ENCODE measurements at places on chromosomes 7 and 10.

- no peak for DNase-seq
Observed at GRCh38 chr10:112986544-112987190, 36.6 kb downstream of the TCF7L2 start.

GRCh38 chr7:67438198-67438882 lies 441.7 kb downstream of the TYW1 start:
- DNase-seq = no peak

DNA sequence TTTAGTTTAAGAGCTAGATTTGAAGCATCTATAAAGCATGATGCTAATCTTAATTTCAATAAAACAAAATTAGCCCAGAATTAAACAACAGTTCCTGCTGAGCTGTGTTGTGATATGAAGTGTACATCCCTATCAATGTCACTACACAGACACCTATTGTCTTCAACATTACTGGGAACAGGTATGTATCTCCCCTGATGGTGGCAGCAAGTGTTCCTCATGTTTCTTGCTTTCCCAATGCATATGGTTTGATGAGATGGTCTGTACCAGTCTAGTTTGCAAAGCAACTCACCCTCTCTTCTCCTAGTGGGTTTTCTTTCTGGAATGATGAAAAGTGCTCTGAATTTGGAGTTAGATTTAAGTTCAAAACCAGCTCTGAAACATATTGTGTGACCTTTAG lies 38.1 kb downstream of the TSPAN12 start:
- DNase-seq = no peak

DNA sequence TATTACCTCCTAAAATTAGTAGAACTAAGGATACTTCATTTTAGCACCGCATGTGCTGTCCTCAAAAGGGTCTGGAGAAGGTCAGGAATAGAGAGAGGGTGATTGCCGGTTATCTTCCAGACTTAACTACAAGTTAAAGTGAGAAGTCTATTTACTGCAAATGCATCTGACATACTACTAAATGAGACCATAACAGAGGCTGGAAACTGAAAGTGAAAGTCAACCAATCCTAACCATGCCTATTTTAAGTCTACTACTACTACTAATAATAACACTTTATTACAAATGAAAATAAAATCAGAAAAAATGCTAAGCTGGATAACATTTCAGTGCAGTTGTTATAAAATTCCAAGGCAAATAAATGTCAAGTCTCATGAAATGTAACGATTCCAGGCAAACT lies 244.7 kb downstream of the KIF20B start:
- no peak for DNase-seq

DNA sequence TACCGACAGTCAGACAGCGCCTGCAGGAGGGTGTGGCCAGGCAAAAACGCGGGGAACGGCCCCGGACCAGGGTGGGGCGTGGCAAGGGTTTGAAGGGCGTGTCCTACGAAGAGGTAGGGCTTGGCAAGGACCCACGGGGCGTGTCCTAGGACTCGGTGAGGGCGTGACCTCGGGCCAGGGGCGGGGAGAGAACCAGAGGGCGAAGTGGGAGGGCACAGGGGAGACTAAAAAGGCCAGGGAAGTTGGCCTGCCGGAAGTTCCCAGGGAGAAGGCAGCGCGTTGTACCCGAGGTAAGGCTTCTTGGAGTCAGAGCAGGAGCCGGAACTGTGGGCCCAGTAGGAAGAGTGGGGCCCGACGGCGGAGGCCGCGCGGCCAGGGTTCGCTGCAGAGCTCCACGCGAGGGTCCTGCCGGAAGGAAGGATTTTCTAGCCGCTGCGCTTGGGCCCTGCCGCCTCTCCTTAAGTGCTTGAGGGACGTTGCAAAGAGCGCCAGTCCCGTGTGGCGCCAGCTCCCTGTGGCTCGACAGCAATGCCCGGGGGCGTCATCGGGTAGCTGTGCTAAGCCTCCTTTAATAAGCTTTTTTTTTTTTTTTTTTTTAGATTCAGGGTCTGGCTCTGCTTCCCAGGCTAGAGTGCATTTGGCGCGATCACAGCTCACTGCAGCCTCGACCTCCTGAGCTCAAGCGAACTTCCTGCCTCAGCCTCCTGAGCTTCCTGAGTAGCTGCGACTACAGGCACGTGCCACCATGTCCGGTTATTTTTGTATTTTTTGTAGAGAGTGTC lies at the start of gene PTER:
PTER (plus strand) TSS at position 253 of the 782 bp plus-strand sequence. CDS start 47,375 bp downstream, outside the sequence.
- peak; percentile 96 for DNase-seq

GRCh38 chr10:92267343-92267742 lies 23.5 kb downstream of the CPEB3 start:
- DNase-seq = no peak

DNA sequence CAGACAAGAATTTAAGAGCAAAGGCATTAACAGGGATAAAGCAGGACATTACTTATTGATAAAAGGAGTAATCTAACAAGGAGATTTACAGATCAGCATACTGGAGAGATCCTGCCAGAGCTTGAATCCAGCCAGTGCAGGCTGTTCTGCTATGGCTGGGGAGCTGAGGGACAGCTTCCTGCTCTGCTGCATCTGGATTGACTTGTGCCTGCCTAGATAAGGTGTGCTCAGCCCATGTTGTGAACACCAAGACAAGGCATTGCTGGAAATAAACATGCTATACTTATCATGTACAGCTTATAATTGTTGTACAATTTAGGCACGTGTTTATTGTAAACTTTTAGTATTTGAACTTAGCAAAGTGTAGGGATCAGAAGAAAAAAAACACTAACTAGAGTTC lies 71.7 kb downstream of the HIF1AN start:
- DNase-seq = no peak

DNA sequence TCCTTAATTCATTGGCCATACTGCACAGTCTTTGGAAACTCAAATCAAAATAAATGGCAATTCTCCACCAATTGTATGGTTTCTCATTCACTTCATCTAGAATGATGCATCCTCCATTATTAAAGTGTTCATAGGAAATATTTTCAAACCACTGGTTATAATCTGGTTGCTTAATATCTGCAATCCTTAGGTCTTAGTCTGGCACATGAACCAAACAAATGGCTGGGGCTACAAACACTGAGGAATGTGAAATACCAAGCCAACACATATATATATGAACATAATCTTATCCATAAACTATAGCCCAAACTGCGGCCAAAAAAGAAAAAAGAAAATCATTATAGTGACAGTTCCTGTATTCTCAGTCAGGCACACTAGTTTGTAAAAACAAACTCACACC lies 5.7 kb upstream of the MSS51 start:
- no peak for DNase-seq

DNA sequence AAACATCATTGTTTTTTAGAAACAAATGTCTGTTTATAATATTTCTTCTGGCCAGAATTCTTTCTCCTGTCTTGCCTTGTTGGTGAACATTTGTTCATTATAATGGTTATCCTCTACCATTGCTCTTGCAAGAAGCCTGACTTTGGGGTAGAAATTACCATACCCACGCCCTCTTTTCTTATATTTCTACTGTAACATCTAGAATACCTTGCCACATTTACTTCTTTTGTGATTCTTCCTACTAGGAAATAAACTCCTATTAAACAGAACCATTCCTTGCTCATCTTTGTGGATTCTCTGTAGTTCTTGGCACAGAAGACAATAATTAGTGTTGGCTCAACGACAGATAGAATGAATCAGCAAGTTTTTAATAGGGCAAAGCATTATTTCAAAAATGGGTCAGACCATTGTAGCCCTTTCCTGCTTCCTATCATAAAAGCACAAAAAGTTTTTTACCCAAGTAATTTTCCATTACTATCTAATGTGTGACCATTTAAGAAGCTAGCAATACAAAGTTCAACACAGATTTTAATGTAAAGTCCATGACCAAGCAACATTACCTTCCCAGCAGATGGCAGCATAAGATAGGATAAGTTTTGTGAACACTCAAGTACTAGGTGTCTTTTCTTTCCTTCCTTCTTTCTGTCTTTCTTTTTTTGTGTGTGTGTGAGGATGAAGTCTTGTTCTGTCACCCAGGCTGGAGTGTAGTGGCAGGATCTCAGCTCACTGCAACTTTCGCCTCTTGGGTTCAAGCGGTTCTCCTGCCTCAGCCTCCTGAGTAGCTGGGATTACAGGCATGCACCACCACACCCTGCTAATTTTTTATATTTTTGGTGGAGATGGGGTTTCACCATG lies 270.4 kb downstream of the HGF start:
- no peak for DNase-seq

- no peak for DNase-seq
Observed at GRCh38 chr10:34081948-34082347, 733.1 kb downstream of the PARD3 start.

GRCh38 chr7:23335621-23336020 lies 36.5 kb downstream of the MALSU1 start:
- no peak for DNase-seq

DNA sequence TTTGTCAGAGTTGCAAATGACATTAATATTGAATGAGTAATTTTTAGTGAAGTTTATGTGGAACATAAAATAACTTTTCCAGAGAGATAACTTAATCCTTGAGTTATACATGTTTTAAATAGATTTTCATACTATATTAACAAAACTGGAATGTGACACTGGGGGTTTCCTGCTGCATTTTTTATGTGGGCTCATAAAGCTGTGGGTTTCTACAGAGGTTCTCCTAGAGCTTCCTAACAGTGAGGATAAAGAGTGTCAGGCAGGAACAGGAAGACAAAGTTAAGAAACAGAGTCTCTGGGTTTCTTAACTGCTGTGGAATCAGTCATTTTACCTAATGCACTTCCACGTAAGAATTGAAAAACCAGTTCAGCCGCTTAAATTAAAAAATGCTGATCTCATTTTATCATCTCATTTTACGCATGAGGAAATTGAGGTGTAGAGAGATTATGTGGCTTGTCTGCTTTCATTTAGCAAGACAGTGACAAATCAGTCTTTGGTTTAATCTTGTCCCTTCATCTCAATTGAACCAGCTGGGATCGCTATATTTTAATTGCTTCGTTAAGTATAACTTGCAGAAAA lies 5.0 kb downstream of the CD36 start:
- DNase-seq = no peak

GRCh38 chr10:103919648-103920025 lies 1.7 kb upstream of the STN1 start:
- DNase-seq = no peak

DNA sequence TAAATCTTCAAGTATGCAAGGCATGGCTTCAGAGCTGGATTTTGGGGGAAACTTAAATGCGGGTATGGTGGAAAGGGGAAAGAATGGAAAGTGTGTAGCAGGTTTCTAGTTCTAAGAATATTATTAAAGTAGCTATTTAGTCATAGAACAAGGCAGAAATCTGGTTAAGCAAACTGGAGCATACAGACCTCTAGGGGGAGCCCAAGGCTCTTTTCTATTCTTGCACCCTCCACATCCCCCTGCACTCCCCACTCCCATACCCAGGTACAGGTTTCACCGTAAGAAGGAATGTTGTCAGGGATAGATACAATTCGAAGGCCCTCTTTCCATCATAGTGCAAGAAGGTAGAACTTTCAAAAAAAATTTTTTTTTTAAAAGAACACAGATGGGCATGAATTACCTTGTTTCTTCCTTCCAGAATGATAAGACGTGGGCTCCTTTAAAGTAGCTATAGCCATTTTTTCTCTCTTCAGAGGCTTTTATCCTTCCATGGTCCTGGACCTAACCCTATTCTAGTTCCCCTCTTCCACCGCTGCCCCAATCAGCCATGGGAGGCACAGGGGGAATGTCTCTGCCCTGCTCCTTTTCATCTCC lies 41.5 kb upstream of the SMIM30 start:
- no peak for DNase-seq

DNA sequence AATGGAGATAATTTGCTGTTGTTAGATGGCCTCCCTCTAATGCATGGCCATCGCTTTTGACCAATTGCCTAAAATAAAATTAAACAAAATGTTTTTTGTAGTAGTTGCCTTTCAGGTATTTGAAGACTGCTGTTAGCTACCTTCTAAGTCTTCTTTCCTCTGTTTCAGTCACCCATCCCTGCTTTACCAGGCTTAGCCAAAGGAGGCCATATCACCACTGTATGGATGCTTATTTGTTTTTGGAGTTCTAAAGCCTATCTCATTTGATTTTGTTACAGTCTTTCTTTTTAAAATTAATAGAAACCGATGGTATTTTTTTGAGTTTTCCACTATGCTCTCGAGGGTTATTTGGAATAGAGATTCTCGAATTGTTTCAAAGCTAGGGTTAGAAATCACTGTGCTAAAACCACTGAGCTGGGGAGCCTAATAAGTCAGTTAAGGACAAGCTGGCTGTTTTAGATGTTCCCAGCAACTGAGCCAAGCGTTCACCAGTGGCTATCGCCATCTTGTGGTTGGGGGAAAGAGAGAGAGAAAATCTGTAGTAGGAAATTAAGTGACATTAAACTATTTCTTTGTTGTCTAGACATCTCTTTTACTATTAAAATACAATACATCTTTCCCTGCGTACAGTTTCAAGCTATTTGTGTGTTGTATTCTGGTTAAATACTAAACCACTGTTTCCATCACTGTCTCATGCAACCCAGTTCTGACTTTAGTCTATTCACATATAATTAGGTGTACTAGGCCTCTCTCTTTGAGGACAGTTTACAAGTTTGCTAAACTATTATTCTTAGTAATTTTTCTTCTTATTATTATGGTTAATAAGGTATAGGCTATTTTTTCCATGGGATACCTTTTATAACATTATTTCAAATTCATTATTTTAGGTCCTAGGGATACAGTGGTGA lies 52.2 kb downstream of the GPR158 start:
- no peak for DNase-seq

DNA sequence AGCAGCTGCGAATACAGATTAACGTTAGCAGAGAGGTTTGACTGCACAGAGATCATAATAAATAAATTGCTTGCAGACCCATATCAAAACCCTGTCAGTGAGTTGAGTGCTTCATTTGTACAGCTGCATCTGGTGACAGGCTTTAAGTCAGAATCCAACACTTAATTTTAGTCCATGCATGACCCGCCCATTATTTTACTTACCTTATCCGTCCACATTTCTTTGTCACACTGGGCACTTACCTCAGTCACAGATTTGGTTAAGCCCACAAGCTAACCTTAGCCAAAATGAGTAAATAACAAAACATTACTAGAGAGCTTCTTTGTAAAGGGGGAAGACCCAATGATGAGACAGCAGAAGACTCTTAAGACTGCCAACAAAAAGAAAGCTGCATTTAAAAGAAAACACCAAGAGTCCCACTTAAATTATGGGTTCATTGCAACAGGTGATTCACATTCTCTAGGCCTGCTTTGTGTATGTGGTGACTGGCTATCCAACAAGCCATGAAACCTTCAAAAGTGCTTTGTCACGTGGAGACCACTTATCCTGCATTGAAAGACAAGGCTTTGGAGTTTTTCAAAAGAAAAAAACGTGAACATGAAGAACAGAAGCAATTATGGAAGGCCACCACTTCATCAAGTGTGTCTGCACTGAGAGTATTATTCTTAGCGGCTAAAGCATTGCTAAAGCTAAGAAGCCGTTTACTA lies 32.2 kb downstream of the PHTF2 start:
- DNase-seq = no peak

- no peak for DNase-seq
Observed at GRCh38 chr10:114751856-114752255, 69.7 kb upstream of the FHIP2A start.

All from activated T-helper 1 cell treated with anti-CD3 and anti-CD28 coated beads, Interleukin-2, amount 50 U/mL, for 16 hours (primary cell).